Activated T-helper 1 cell treated with anti-CD3 and anti-CD28 coated beads, Interleukin-2, amount 50 U/mL, for 16 hours (primary cell): ENCODE measurements at places on chromosomes 13 and 19.

DNA sequence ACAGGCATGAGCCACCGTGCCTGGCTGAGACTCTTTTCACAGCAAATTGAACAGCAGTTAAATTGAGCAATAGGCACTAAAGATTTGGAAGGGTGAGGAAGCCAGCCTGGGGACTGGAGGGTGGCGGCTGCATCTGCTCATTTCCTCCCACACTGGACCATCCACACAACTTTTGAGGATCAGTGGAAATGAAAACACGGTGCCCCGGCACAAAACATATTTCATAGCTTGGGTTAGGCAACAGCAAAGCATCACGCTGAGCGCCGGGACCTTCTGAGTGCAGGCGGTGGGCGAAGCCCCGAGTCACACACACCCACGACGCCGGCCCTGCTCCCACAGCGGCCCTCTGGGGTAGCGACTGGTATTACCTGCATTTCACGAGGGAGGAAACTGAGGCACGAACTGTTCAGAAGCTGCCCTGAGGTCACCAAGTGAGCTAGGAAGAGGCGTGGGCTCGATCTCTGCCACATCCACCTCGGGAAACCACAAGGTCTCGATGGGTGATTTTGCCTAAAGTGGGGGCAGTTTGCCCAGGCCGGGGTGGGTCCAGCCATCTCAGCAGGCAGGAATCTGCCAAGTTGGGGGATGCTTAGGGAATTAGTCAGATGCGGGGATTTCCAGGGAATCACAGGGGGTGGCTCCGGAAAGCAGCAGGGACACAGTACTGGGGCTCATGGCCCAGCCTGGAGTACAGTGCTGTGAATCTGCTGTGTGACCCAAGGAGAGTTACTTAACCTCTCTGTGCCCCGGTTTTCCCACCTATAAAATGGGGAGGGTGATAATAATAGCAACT, 3.5 kb upstream of the SBNO2 start:
- no peak for DNase-seq

DNA sequence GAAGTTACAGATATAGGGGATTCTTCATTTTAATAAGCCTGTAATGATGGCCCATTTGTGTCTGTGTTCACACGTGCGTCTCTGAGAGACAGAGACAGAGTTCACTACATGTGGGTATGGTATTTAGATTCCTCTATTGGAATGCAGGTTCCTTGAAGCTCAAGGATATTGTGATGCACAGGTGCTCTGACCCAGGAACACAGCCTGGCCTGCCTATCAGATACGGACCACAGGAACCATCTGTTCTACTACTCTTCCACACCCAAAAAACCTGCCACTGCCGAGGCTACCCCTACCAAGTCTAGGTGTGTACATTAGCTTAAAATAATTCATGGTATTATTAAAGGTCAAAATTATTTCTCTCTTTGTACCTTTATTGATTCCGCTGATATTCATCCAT, 289.2 kb downstream of the ATP8A2 start:
- no peak for DNase-seq

- DNase-seq, result no peak
Measured at GRCh38 chr19:43362179-43362578, 8.7 kb downstream of the CD177 start.

DNA sequence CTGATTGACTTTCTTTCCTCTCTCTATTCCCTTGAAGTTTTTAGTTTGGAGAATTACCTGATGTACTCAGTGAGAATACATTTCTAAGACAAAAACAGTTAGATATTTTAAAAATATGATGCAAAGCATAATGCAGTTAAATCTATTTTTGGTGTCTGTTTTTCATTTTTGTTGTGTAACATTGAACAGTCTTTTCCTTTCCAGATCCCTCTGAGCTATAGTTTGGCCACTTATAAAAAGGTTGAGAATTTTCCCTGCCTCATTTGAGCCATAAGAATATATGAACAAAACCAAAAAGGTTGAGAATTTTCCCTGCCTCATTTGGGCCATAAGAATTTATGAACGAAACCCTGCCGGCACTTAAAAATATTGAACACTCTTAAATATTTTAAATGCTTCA, 57.0 kb upstream of the IPO5 start:
- DNase-seq, result no peak

DNA sequence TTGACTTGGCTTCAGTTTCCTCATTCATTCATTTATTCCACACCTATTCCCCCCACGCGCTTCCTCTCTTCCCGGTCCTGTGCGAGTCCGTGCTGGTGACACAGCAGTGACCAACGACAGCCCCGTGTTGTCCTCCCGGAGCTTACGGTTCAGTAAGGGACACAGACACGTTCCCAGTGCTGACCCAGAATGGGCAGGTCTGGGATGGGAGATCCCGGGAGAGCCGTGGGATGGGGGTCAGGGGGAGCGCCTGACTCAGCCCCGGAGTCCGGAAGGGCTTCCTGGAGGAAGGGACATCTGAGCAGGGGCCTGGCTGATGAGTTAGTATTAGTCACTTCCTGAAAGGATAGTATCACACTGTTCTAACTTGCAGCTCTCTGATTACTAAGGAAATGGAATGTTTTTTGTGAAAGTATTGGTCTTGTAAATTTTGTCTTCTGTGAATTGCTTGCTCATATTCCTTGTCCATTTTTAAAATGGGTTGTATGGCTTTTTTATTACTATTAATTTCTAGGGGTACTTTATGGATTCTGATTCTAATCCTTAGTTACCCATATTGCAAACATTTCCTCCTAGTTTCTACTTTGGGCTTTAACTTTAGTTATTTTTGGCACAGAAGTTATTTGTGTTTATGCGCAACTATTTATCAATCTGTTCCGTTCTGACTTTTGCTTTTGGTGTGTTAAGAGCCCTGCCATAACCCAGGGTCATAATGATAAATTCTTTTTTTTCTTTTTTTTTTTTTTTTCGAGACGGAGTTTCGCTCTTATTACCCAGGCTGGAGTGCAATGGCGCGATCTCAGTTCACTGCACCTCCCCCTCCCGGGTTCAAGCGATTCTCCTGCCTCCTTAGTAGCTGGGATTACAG, 708 bp upstream of the ERCC1 start:
- peak; percentile 29 for DNase-seq

- DNase-seq, result no peak
Measured at GRCh38 chr19:30132343-30133075, 190.5 kb downstream of the URI1 start.
